ENCODE measurements at places on chromosomes 1 and 21.

GRCh38 chr1:224456637-224456953 lies 22.0 kb upstream of the WDR26 start:
- no peak for DNase-seq

- no peak for DNase-seq
Measured at GRCh38 chr1:113605146-113605545, 154.1 kb downstream of the PHTF1 start.

GRCh38 chr1:81894867-81895266 lies 94.1 kb downstream of the ADGRL2 start:
- no peak for DNase-seq

DNA sequence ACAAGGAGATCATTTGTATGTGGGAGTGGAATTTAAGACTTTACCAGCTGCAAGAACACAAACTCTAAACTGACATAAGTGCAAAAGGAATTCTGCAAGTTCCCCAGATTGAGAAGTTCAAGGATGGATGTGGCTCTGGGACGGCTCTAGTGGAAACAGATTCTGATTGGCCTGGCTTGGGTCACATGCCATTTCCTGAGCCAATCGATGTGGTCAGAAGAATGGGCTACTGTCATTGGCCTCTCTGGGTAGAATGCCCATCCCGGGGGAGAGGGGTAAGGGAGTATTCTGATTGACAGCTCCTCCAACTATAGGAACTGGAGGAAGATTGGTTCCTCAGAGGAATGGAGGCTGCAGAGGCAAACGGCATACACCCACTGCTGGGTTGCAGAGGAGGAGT lies 6.0 kb upstream of the IFNLR1 start:
- no peak for DNase-seq
